ENCODE measurements at places on chromosomes 1 and 21.
A peak's percentile ranks its signal among the peaks of the same experiment; 100 is the strongest.

GRCh38 chr1:19448491-19449439 is 36.6 kb downstream of the CAPZB start:
- no peak for DNase-seq

GRCh38 chr1:167095368-167095767 is 1.5 kb downstream of the STYXL2 start:
- no peak for DNase-seq

GRCh38 chr1:237953238-237953637 is 62.5 kb upstream of the ZP4 start:
- no peak for DNase-seq

DNA sequence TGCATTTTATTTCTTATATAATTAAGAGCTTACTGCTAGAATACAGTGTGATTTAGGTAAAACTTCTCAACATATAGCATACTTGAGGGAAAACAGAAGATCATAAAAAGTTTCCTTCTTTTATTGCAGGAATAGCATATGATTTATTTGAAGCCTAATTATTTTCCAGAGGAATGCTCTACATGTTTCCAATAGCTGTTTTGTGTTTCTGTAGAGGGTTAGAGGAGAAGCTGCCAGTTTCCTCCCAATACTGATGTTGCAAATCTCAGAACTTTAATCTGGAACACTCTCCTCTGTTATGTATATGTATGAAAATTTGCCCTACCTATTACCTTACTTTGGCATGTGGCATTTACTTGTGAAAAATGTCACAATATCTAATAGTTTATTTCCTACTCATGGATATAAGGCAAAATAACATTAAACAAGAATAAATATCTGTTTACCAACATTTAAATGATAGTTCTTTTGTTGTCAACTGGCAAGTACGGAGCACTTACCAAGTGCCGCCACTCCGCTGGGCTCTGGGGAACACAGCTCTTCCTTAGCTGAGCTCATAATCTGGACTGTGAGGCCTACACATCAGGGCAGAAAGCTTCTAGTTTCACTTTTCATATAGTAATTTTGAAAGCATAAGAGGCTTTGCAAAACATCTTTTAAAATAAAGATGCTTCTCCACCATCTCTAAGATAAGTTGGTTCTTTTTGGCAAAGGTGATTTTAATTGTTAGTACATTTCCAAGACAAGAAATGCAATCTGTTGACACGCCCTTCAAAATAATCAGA is 239.8 kb upstream of the C1orf105 start:
- DNase-seq = peak; percentile 35

DNA sequence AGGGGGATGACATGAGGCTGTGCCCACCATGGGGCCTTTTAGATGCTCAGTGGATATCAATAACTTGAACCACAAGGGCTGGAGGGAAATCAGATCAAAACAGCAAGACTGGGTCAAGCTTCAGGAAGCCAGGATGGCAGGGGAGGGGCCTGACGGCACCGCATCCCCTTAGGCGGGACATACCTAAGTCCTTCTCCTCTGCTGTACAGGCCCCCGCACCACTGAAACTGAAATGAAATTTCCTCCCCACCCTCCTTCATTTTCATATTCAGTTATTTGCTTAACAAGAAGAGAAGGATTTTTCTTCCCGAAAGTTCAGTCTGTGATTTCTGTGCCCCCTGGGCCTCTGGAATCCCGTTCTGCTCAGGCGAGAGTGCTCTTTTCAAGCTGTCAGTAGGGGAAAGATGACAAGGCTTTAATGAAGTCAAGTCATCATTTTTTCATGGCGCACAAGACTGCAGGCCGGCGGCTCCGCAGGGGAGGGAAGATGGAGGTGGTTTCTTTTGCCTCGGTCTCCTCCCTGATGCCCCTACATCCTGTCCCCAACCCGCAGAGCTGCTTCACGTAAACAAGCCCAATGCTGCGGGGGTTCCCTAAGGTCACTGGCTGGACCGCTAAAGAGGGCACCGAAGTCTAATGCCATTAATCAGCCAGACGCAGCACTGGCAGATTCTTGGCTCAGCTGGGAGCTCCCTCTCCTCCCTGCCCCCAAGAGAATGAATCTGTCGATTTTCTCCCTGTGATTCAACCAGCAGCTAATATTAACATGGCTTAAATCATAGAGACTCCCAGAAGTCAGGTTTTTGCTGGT is 264.8 kb downstream of the C1orf94 start:
- no peak for DNase-seq

DNA sequence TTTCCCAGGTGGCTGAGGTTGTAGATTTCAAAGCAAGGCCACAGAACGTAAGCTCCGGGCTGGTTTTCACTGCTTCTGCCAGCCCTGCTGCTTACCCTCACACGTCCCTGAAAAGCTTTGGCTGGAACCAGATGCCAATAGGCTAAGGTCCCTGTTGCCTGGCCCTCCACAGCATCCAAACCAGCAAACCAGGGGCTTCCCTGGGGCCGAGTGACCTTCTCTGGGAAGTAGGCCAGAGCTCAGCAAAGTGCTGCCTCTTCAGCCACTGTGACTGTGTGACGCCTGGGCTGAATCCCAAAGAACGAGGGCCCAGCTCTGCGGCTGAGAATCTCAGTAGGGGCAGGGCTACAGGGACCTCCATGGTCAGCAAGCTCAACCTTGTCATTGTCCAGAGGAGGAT is 28.9 kb upstream of the RBM15 start:
- no peak for DNase-seq

- no peak for DNase-seq
These were observed 31.6 kb downstream of the TMCC2 start for GRCh38 chr1:205259324-205259832.

GRCh38 chr1:225772323-225772768 is 5.3 kb upstream of the SRP9 start:
- no peak for DNase-seq

DNA sequence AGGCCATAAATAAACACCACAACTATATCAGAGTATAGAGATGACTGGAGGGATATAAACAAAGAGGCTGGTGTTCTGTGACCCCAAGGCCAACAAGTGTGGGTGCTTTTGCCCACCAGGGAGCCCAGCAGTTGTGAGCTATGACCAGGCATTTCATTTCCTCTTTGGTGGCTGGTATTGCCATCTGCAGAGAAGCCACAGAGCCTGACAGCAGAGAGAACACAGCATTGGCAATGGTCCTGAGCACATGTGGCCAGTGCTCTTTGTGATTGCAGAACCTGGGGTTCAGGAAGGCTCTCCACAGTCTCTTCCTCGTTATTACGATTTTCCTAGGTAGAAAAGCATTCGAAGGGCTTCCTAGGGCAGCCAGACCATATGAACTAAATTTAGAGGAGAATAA is 112.3 kb downstream of the TM2D1 start:
- DNase-seq = no peak

GRCh38 chr1:1582585-1583346 is 8.1 kb upstream of the SSU72 start:
- DNase-seq = no peak

GRCh38 chr1:230148126-230148652 is 81.2 kb downstream of the GALNT2 start:
- no peak for DNase-seq

DNA sequence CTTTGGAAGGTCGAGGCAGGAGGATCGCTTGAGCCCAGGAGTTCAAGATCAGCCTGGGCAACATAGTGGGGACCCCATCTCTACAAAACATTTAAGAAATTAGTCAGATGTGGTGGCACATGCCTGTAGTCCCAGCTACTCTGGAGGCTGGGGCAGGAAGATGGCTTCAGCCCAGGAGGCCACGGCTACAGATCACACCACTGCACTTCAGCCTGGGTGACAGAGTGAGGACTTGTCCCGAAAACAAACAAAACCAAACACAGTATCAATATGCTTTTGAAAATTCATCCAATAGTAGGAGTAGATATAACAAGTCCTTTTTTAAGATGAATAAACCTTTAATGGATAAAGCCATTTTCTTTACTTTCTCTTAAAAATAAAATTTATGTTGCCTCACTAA is 8.5 kb downstream of the APP start:
- DNase-seq = no peak

DNA sequence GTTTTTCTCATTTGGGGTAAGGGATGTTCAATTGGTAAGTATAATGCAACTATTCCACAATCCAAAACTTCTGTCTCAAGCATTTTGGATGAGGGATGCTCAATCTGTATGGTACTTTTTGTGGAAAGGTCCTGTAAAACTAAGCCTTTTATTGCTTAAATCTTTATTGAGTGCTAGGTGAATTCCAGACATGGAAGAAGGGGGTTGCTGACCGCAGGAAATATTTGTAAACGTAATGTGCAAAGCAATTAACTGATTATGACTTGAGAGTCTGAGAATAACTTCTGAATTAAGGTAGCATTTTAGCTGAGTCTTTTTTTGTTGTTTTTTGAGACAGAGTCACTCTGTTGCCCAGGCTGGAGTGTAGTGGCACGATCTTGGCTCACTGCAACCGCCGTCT is 3.1 kb downstream of the AKIRIN1 start:
- no peak for DNase-seq

DNA sequence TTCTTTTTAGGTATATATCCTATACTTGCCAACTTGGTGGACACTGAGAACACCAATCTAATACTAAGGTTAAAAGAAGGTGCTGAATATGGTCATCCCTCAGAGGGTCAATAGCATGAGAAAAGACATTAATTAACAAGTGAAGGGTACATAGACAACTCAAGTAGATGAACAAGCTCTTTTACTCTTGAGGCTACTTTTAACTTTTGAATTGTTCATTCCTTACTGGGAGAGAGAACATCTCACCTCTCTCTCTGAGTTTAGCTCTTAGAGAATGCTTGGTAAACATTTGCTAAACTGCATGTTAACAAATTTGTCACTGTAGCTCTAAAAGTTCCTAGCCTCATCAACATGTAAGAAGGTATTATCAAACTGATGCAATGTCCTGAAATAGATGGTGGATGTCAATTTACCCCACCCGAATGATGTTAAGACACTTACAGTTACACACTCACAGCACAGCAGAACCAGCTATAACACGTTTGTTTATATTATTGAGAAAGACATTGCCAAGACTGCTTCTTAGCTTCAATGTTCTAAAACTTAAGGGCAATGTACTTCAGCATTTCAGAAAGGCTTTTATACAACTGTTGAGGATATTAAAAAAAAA is 35.9 kb downstream of the HEATR1 start:
- DNase-seq = no peak

GRCh38 chr1:36172017-36172747 is 16.2 kb downstream of the MAP7D1 start:
- no peak for DNase-seq

DNA sequence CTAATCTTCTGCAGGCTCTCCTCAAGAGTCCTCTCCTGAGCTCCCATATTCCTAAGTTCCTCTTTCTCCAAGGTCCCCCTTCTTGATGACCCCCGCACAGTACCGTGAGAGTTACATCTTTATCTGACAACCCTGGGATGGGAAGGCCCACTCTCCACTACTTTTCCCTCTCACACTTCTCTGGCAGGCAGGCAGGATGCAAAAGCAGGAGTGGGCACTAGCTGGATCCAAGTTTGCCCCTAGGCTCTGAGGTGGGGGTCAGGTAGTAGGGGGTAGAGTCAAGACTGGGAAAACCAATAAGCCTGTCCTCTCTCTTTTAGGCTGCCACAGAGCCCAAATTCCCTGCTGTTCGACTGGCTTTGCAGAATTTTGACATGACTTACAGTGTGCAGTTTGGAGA is 3.9 kb downstream of the NSUN4 start:
- no peak for DNase-seq

GRCh38 chr1:109138358-109138757 is 24.4 kb downstream of the ELAPOR1 start:
- no peak for DNase-seq

DNA sequence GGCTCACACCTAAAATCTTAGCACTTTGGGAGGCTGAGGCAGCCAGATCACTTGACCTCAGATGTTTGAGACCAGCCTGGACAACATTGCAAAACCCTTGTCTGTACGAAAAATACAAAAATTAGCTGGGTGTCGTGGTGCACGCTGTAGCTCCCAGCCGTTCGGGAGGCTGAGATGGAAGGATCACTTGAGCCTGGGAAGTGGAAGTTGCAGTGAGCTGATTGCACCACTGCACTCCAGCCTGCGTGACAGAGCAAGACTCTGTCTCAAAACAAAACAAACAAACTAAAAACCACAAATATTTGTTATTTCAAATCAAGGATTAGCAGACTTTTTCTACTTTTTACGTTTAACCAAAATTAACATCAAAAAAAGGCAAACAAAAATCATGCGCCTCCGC is 31.3 kb downstream of the INKA2 start:
- no peak for DNase-seq

DNA sequence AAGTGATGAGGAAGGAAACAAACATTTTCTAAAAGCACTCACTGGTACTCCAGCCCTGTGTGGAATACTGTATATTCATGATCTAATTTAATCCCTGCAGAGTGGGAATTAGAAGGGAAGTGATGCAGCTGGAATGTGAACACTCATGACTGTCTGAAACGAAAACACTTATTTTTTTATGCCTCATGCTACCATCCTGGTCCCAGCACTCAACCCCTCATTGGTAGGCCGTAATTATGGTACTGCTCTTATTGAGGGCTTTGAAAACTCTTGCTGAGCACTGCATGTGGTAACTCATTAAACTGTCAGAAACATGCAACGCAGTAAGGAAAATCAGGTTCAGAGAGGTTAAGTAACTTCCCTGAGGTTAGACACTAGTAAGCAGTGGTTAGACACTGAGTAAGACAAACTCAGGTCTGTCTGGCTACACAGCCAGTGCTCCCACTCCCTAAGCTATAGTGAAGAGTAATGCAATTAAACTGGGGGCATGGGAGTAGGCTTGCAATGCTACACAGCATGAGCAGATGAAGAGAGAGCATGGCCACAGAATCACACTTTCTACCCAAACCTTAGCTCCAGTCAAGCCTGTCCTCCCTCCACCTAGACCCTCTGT is 17.3 kb upstream of the TNFSF4 start:
- no peak for DNase-seq

- no peak for DNase-seq
These were observed 4.3 kb downstream of the PAQR7 start for GRCh38 chr1:25871086-25871703.

DNA sequence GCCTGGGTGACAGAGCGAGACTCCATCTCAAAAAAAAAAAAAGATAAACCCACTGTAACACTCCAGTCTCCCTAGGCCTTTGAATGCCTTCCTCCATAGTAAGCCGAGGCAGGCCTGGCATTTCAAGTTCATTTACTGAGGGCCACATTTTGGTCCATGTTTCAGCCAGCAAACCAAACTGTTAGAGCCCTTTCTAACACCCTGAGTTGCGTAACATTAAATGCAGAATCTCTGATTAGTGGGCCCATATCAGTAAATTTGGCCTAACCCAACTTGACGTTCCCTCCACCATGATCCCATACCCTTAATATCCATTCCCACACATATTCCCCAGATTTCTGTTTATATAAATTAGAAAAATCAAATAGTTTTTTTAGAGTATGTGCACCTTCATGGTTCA is 12.4 kb downstream of the MPZL1 start:
- no peak for DNase-seq

GRCh38 chr1:205262731-205263171 is 35.0 kb downstream of the TMCC2 start:
- no peak for DNase-seq

GRCh38 chr1:187870552-187870951 is 1041.8 kb downstream of the PLA2G4A start:
- DNase-seq = no peak

- DNase-seq = peak; percentile 50
These were observed 641 bp upstream of the ZBTB21 start for GRCh38 chr21:42010507-42011495.

- DNase-seq = no peak
These were observed 40.1 kb upstream of the COL6A2 start for GRCh38 chr21:46057710-46058241.

All from activated CD4-positive, CD25-positive, alpha-beta regulatory T cell treated with anti-CD3 and anti-CD28 coated beads, Interleukin-2, amount 50 U/mL, for 72 hours (primary cell).